ENCODE measurements at places on chromosomes 1 and 21.

DNA sequence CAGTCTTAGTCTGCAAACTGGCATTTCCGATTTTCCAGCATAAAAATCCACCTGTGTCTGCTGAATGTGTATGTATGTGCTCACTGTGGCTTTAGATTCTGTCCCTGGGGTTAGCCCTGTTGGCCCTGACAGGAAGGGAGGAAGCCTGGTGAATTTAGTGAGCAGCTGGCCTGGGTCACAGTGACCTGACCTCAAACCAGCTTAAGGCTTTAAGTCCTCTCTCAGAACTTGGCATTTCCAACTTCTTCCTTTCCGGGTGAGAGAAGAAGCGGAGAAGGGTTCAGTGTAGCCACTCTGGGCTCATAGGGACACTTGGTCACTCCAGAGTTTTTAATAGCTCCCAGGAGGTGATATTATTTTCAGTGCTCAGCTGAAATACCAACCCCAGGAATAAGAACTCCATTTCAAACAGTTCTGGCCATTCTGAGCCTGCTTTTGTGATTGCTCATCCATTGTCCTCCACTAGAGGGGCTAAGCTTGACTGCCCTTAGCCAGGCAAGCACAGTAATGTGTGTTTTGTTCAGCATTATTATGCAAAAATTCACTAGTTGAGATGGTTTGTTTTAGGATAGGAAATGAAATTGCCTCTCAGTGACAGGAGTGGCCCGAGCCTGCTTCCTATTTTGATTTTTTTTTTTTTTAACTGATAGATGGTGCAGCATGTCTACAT, 2.5 kb upstream of the OLFML3 start:
- DNase-seq: no peak

DNA sequence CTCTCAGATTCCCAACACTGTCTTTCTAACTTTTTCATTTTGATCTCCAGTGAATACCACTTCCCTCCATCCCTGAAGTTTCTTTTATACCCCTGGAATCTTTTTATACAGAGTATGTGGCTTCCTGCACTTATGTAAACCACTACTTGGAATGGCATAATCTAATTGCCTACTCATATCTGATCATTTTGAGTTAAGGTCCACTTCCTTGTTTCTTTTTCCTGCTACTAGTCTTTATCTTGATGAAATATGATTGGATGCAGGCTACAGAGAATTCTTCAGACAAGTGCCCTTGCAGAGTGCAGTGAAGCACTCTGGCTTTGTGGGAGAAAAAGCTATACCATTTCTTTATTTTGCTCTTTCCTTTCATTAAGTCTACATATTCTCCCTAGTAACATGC, 325.3 kb upstream of the ADAMTS5 start:
- no peak for DNase-seq

GRCh38 chr1:81808760-81809159, 8.0 kb downstream of the ADGRL2 start:
- no peak for DNase-seq

DNA sequence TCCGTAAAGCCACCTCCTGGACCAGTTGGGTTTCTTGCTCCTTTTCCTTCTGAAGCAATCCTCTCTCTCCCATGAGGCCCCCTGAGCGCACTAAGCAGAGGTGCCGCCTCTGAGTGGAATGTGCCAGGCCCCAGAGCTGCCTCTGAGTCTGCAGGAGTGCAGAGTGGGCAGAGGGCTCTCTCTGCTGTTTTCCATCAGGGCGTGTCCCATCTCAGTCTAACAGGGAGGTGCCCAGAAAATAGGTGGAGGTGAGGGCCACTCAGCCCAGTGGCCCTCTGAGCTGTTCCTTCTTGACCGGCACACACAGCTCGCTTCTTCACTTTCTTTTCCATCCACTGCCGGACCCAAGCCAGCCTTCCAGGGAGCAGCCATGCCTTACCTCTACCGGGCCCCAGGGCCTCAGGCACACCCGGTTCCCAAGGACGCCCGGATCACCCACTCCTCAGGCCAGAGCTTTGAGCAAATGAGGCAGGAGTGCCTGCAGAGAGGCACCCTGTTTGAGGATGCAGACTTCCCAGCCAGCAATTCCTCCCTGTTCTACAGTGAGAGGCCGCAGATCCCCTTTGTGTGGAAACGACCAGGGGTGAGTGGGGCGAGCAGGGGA, at the start of gene CAPN9:
Gene CAPN9, plus strand, starts transcription at position 262 of the 604 bp plus-strand sequence. Its CDS starts 109 bp downstream, at position 371.
- DNase-seq: no peak

DNA sequence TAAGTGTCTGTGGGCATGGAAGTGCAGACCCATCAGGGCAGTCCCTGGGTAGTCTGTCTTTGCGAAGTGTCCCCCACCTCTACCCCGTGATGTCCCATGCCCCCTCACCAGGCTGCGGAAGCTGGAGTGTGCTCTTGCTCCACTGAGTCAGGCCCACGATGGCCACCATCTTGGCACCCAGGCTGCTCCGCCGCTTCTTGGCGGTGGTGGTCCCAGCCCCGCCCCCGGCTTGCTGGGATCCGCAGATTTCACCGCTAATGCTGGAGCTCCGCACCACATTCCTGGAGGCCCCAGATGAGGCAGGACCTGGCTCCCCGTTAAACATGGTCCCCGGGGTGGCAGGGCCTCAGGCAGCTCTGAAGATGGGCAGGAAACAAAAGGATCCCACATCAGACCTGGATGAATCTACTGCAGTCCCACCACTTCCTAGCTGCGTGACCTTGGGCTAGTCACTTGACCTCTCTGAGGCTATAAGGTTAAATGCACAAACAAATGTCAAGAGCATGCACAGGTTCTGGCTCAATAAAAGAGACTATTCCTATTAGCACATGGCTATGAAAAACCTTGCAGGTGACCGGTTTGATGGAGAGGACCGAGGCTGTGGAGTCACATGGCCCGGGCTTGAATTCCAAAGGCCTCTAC, 23.8 kb downstream of the RIMS3 start:
- DNase-seq: no peak

- DNase-seq: no peak
Observed at GRCh38 chr1:232111611-232112010, 485.0 kb downstream of the DISC1 start.

GRCh38 chr1:64669098-64669675, 75.7 kb upstream of the RAVER2 start:
- DNase-seq: no peak

DNA sequence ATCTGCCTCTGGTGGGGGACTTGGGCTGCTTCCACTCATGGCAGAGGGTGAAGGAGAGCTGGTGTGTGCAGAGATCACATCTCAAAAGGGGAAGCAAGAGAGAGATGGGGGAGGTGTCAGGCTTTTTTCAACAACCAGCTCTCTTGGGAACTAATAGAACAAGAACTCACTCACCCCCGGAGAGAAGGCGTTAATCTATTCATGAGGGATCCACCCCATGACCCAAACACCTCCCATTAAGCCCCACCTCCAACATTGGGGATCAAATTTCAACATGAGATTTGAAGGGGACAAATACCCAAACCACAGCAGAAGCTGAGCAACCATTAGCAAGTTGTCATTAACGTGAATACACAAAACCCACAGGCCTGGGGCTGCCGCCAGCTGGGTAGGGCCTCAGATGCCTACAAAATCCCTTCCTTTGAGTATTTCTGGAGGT, 12.0 kb upstream of the VWA5B1 start:
- no peak for DNase-seq

DNA sequence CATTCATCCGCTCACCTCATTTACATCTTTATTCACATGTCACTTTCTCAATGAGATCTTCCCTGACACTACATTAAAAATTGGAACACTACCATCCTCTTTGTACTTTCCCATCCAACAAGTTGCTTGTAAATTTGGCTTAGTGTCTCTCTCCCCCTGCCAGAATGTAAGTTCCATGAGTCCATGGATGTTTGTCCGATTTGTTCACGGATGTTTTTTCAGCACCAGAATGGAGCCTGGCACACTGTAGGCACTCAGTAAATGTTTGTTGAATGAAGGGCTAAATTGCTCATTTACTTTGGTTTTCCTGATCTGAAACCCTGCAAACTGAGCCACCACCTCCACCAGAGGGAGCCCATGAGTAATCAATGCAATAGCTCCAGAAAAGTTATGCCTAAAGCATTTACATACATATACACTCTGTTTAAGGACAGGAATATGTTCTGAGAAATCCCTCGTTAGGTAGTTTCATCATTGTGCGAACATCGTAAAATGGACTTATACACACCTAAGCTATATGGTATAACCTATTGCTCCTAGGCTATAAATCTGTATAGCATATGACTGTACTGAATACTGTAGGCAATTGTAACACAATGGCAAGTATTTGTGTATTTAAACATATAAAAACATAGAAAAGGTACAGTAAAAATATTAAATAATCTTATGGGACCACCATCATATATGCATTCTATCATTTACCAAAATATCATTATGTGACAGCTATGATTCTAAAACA, 2.8 kb upstream of the EYA3 start:
- DNase-seq: peak; percentile 55

DNA sequence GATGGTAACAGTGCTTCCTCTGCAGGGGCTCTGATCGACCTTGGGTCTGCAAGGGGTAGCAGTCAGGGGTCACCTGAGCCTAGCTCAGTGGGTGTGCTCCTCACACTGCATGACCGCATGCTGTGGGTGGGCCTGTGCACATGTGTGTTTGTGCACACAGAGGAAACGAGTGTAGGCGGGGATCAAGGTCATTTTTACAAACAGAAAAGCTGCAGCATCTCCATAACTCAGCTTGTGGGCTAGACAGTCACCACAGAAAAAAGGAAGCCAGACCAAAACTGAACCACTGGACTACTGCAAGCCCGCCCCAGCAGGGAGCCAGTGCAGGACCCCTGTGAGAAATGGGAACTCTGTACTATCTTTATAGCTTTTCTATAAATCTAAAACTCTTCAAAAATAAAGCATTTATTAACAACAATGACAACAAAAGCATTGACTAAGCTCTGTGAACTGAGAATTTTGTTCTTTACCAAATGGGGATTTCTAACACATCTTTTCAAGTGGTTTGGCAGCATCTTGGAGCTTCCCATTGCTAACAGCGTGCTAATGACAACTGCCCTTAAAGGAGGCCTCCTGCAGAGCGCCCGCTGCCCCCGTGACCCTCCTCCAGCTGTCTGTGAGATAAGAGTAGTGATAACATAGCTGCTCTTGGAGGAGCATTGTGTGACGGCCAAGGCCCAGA, 19.9 kb upstream of the NEK2 start:
- no peak for DNase-seq

DNA sequence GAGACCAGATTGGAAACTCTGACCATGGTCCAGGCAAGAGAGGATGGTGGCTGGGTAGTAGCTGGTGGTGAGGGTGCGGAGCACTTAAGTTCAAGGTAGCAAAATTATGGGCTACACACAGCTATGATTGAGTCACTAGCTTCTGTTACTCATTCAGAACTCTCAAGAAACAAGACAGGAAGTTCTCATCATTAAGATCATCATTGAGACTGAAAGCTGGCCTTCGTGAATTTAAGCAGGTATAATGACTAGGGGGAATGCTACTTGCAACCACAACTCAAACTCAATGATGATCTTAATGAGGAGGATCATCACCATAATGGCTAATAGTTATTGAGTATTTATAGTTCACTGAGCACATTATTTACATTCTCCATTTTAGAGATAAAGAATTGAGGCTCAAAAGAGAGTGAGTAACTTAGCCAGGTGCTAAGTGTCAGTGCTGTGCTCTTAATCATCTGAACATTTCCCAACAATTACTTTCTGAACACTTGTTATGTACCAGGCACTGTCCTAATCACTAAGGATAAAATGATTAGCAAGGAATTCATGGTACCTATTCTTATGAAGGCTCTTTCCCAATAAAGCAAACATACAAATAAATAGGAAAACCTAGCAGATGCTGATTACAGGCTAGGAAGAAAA, 286.3 kb upstream of the C1orf105 start:
- no peak for DNase-seq

- DNase-seq: no peak
Observed at GRCh38 chr1:172776071-172776470, 117.2 kb downstream of the FASLG start.

DNA sequence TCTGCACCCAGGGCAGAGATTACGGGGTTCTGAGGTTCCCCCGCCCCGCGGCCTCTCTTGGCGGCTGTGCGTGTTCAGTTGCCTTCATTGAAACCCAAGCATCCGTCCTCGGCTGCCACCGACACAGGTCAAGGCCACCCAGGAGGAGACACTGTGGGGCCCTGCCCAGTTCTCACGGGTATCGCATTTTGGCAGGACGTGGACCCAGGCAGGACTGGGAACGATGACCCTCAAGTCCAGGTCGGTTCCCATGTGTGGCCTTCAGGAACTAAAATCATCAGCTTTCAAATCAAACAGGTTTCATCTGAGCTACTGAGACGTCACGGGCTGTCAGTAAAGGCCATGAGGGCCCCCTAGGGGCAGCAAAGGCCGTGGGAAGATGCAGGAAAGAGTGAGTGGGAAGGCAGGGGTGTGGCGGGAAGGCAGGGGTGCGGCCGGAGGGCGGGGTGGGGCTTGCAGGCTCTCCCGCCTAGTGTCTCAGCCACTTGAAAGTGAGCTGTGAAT, 7.0 kb upstream of the C1orf174 start:
- no peak for DNase-seq

DNA sequence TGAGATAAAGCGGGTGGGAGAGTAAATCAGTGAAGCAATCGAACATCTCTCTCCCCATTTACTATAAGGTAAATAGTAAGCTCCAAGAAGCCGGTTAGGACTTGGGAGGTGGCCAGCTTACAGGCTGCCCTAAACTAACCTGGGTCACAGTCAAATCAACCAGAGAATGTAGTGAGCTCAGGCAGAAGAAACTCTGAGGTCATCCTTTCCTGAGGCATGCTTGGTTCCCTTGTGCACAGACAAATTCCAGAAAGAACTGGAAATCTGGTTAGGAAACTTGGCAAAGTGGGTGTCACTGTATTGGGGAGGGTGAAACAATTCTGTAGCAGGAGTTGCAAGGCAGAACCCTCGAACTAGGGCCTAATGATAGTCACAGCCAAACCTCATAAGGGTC, 72.5 kb downstream of the NTMT2 start:
- DNase-seq: no peak

DNA sequence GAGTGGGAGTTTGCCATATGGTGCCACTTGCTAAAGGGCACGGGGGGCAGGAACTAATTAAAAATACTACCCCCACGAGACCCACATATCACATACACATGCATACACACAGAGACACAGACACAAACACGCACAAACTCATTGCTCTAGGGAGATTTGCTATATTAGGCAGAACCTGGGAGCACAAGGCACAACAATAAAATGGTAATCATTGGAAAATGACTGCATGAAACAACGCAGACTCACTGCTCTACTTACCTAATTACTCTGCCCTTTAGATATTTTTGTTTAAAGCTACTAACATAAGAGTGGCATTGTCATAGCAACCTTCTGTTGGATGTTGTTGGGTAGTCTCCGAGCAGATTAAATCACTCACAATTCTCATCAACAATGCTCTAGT, 20.3 kb upstream of the RGS4 start:
- no peak for DNase-seq

GRCh38 chr1:196640976-196641375, 10.9 kb upstream of the CFH start:
- no peak for DNase-seq

DNA sequence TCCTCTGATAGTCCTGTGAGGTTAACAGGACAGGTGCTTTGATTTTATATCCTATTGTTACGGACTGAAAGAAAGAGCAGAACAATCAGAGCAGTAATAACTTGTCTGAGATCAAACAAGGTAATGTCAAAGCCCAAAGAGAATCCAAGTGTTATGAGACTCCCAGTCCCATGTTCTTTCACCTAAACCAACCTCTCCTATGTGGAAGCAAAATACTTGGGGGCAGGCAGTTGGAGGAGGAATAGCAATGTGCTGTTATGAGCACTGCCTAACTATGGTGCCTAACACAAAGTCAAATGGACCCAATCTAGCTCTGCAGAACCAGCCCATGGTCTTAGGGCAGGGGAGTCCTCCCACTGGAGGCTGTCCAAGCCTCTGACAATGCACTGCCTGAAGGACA, 28.1 kb downstream of the ACBD3 start:
- DNase-seq: no peak

All from stimulated activated CD4-positive, alpha-beta T cell treated with anti-CD3 and anti-CD28 coated beads, TNF-alpha, amount 100 ng/mL, for 4 hours (primary cell).